NCI-H510A treated with DMSO at 0.1 percent for 48 hours (cell line): ENCODE measurements at places on chromosomes 1 and 21.

- DNase-seq: no peak
Observed at GRCh38 chr1:1752190-1752589, 26.1 kb downstream of the NADK start.

DNA sequence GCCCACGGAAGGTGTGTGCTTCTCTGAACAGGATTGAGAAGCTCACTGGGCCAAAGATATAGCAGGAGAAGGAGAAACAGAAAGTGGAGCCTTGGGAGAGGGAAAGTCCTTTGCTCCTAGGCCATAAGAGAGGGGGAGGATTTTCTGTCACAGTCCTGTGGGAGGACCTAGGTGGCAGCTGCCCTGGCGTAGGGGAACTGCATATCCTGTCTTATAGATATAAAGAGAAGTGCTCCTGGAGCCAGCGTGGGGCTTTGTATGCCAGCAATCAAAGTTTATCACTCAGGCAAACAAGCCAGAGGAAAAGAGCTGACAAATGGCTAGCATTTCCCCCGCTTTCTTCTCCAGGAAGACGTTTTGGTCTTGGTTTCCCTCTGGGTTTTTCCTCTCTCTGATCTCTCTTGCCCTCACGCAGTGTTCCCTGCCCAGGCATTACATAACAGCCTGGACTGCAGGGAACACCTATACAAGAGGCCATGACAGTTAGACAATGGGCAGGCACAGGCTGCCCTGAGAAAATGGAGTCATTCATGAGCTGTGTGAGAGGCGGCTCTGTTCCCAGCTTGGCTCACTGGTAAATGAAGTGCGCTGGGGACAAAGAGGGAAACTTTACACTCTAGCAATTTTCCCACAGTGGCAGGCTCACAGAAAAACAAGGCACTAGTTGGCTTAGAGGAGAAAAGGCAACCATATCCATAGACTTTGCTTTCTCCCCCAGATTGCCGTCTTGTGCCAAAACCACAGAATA is 52.5 kb upstream of the ZNF648 start:
- DNase-seq: no peak

GRCh38 chr1:7006996-7007871 is 222.0 kb downstream of the CAMTA1 start:
- DNase-seq: no peak

DNA sequence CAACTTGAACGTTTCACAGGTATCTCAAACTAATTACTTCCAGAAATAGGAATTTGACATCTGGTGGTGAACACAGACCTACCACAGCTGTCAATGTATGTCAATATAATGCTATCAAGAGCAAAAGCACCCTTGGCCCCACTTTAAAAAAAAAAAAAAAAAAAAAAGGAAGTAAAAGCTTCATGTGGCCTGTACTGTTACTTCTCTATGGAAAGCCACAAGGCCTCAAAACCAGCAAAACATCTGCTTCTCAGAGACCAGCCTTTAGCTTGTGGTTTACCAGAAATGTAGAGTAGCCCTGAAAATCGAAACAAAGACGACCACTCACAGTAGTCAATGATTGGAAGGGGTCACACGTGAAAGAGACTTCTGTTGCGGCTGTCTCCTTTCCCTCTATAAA is 109.6 kb downstream of the SLC45A1 start:
- DNase-seq: no peak

DNA sequence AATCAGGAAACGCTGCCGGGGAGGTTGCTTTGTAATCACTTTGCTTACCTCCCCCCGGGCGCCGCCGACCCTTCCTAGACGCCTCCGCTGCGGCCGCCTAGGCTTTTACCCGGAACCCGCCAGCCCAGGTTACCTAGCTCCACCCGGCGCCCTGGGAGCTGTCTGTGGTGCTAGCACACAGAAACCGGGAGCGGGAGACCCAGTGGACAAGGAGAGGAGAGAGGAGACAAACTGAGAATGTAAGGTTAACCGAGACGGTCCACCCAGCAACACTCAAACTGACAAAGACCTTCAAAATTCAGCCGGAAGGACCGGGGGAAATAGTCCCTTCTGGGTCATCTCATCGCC is 9.8 kb downstream of the BARHL2 start:
- DNase-seq: no peak

DNA sequence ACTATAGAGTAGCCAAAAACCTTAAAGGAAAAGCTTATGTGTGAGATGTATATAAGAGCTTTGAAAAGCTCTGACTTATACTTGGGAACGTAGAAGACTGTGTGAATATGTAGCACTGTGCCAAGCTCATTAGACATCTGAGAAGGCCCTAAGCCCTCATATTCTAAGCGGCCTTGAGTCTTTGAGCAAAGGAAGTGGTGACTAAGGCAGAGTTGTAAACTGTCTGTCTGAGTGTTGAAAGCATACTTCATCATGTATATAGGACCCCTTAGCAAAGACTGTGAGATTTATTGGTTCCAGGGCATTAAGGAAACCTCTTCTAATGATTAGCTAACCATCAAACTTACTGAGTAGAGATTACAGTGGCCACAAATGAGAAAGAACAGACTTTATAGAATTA is 153.3 kb upstream of the LYPLAL1 start:
- no peak for DNase-seq

- DNase-seq: no peak
Observed at GRCh38 chr1:232557096-232557495, 72.8 kb downstream of the SIPA1L2 start.

GRCh38 chr21:25458484-25458883 is 148.8 kb downstream of the MRPL39 start:
- no peak for DNase-seq

DNA sequence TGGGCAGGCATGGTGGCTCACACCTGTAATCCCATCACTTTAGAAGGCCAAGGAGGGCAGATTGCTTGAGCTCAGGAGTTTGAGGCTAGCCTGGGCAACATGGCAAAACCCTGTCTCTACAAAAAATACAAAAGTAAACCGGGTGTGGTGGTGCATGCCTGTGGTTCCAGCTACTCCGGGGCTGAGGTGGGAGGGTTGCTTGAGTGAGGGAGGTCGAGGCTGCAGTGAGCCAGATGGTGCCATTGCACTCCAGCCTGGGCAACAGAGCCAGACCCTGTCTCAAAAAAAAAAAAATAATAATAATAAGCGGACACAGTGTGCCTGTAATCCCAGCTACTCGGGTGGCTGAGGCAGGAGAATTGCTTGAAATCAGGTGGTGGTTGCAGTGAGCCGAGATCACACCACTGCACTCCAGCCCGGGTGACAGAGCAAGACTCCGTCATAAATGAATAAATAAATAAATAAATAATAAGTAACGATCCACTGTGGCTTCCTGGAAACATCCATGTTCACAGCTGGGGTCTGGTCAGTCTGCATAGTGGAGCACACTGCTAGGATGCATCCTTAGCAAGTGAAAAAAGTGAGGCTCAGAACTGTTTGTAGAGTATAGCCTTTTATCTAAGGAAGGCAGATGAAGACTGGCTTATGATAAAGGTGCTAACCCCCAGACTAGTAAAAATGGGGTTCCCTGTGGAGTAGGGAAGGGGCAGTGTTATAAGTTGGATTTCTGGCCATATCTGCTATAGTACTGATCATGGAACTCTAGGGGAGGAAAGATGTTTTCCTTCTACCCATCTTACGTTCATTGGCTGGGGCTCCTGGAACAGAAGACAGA is 15.7 kb downstream of the PKNOX1 start:
- DNase-seq: no peak

- DNase-seq: no peak
Observed at GRCh38 chr1:35171579-35171978, 21.4 kb downstream of the SFPQ start.
